Smooth muscle cell of the pulmonary artery (primary cell): ENCODE measurements at places on chromosomes 7 and 10. TPM values are rescaled to one million over a fixed set of nuclear protein-coding genes. Genes with fewer than 3 reads are reported as not detected.

Gene ATG9B
- 0.98 and 1.2 TPM in 2 replicates for total RNA-seq

Gene LBX1
- total RNA-seq, result not detected in 2 replicates

Gene ATP6V1F
- 87.7 and 101 TPM in 2 replicates for total RNA-seq

Gene MKLN1
- 43.2 and 51.8 TPM in 2 replicates for total RNA-seq

Gene PLEKHA1
- 27.9 and 29.8 TPM in 2 replicates for total RNA-seq

Gene SAP25
- 0.13 TPM in 1 of 2 replicates, not detected in the other for total RNA-seq

Gene MYH16
- total RNA-seq, result not detected in 2 replicates

Gene TFR2
- 1.9 and 2.2 TPM in 2 replicates for total RNA-seq

Gene SLC18A3
- not detected in 2 replicates for total RNA-seq

Gene KLF14
- total RNA-seq, result not detected in 2 replicates

Gene ZPBP
- not detected in 2 replicates for total RNA-seq

Gene NOD1
- total RNA-seq, result 6.6 and 7.7 TPM in 2 replicates

Gene BMPER
- total RNA-seq, result 18.8 and 40.1 TPM in 2 replicates

Gene IFIT5
- 10.4 and 20.9 TPM in 2 replicates for total RNA-seq

Gene CRTAC1
- 0.07 and 0.50 TPM in 2 replicates for total RNA-seq

Gene SPDYE9
- total RNA-seq, result not detected in 2 replicates

Gene INMT
- 12.0 and 13.1 TPM in 2 replicates for total RNA-seq

Gene NKX2-3
- total RNA-seq, result not detected in 2 replicates

Gene ASAH2
- 0.53 and 3.2 TPM in 2 replicates for total RNA-seq

Gene GPER1
- total RNA-seq, result 3.2 and 5.3 TPM in 2 replicates

Gene MMD2
- not detected in 2 replicates for total RNA-seq

Gene KLLN
- total RNA-seq, result 0.46 and 0.52 TPM in 2 replicates

Gene THNSL1
- total RNA-seq, result 5.1 and 7.0 TPM in 2 replicates

Gene AKR1D1
- 0.07 TPM in 1 of 2 replicates, not detected in the other for total RNA-seq

Gene AUTS2
- total RNA-seq, result 4.9 and 5.3 TPM in 2 replicates

Gene ACTL6B
- total RNA-seq, result not detected in 2 replicates

Gene ABCB1
- 0.72 and 1.5 TPM in 2 replicates for total RNA-seq

Gene SMKR1
- 0.20 TPM in 1 of 2 replicates, not detected in the other for total RNA-seq

Gene KIAA1549
- total RNA-seq, result 0.85 and 1.6 TPM in 2 replicates

Gene GFRA1
- total RNA-seq, result 0.39 and 0.43 TPM in 2 replicates

Gene TDRD1
- 0.13 and 1.2 TPM in 2 replicates for total RNA-seq

Gene AQP1
- total RNA-seq, result 71.5 and 335 TPM in 2 replicates

Gene PNLIPRP3
- total RNA-seq, result not detected in 2 replicates

Gene HOXA2
- 1.2 and 1.4 TPM in 2 replicates for total RNA-seq

Gene C10orf71
- not detected in 2 replicates for total RNA-seq

Gene CRYGN
- total RNA-seq, result 0.13 TPM in 1 of 2 replicates, not detected in the other

Gene EIF4H
- 489 and 502 TPM in 2 replicates for total RNA-seq

Gene FAM241B
- total RNA-seq, result 0.26 and 0.39 TPM in 2 replicates

Gene HYAL4
- total RNA-seq, result not detected in 2 replicates

Gene STK17A
- total RNA-seq, result 62.4 and 83.1 TPM in 2 replicates

Gene NEURL1
- under 0.01 and 0.63 TPM in 2 replicates for total RNA-seq

Gene STK32C
- total RNA-seq, result 11.7 and 12.8 TPM in 2 replicates

Gene LEP
- 0.17 and 8.9 TPM in 2 replicates for total RNA-seq

Gene FAS
- 47.5 and 76.8 TPM in 2 replicates for total RNA-seq

Gene LHFPL3
- total RNA-seq, result not detected in 2 replicates

Gene EPHA1
- not detected in 2 replicates for total RNA-seq

Gene GJD4
- total RNA-seq, result 0.10 TPM in 1 of 2 replicates, not detected in the other

Gene BMI1
- 52.6 and 72.2 TPM in 2 replicates for total RNA-seq

Gene UTF1
- total RNA-seq, result not detected in 2 replicates

Gene PON3
- total RNA-seq, result 0.13 TPM in 1 of 2 replicates, not detected in the other

Gene TRIM8
- 91.0 and 138 TPM in 2 replicates for total RNA-seq

Gene ASB10
- total RNA-seq, result not detected in 2 replicates

Gene ATOH7
- 0.07 TPM in 1 of 2 replicates, not detected in the other for total RNA-seq

Gene TMEM176B
- not detected in 2 replicates for total RNA-seq

Gene YAE1
- total RNA-seq, result 18.2 and 21.5 TPM in 2 replicates

Gene TMEM213
- total RNA-seq, result not detected in 2 replicates

Gene ARHGEF35
- total RNA-seq, result 0.63 and 1.3 TPM in 2 replicates

Gene CFAP43
- total RNA-seq, result 0.23 and 0.52 TPM in 2 replicates

Gene LLCFC1
- total RNA-seq, result not detected in 2 replicates
